ENCODE measurements at places on chromosomes 6 and 20.
A peak's percentile ranks its signal among the peaks of the same experiment; 100 is the strongest.

DNA sequence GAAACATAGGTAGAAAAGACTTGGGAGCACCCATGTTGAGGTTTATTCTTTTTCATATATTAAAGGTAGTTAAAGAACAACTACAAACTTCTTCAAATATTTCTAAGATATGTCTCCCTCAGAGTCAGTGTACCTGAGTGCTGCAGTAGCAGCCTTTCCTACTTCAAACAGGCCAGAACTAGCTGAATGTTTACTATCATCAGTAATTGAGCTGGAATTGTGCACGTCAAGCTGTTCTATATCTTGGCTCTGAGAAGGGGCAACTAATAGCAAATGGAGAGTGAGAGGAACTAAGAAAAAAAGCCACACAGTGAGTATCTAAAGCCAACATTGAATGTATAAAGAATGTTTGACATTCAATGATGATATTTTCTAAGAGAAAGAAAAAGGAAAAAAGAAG lies 21.7 kb downstream of the MTCL3 start:
- no peak for DNase-seq

- DNase-seq: no peak
Observed at GRCh38 chr6:33828764-33829731, 25.2 kb upstream of the MLN start.

DNA sequence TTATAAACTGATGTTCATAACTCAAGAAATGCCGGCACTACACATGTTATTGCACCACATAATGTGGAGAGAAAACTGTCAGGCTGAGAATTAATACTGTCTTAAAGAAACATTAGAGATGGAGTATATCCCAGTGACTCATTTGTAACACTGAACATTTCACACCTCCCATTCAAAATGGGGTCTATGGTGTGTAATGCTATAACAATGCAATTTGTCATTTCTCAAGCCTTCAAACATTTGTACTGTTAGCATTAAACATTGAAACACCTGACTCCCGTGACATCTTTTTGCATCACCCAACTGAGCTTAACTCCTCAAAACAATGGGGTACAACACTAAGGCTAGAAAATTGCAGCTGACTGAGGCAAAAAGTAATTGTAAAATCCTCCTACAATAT lies 151.7 kb downstream of the DST start:
- DNase-seq: no peak

- no peak for DNase-seq
Observed at GRCh38 chr6:122833021-122833491, 44.0 kb downstream of the SMPDL3A start.

DNA sequence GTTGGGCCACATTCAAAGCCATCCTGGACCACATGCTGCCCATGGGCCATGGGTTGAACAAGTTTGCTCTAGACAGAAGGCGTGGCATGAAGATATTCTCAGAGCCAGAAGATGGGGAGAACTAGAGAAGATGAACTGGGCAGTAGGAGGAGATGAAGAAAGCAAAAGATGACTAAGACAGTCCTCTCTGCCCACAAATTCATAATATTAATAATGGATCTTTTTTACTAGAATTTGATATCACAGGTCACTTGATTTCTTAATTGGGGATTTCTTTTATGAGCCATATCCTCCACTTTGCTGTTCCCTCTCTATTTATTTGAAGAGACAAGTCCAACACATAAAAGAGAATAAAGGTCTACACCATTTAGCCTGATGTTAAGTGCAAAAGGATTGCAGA lies 25.5 kb upstream of the EDN1 start:
- DNase-seq: no peak

GRCh38 chr6:112370946-112371345 lies 23.8 kb downstream of the RFPL4B start:
- DNase-seq: no peak

GRCh38 chr6:163667372-163668060 lies 253.0 kb downstream of the QKI start:
- DNase-seq: peak; percentile 73

DNA sequence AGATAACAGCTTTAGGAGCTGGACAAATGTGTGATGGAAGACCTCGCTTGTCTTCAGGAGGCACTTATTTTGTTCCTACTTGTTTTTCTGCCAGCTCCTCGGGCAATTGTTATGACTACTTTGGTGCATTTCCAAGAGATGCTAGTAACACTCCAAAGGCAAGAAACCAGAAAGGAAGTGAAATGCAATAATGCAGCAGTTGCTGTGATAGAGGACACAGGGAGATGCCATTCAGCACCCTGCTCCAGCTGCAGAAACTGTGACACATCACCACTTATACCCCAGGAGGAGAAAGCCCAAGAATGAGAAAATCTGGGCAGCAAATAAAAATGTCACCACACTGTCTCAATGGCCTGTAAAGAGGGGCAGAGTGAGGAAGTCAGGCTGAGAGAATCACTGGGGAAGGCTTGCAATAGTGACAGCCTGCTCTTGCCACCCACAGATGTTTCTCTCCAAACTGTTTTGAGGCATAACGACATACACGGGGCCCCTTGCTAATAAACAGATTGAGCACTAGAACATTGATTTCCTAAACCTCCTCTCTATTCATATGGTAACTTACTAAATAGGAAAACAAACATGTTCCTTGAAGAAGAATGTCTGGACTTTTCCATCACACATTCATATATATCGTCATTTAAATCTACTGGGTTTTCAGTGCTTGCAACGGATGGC lies 231.0 kb upstream of the PRND start:
- no peak for DNase-seq

DNA sequence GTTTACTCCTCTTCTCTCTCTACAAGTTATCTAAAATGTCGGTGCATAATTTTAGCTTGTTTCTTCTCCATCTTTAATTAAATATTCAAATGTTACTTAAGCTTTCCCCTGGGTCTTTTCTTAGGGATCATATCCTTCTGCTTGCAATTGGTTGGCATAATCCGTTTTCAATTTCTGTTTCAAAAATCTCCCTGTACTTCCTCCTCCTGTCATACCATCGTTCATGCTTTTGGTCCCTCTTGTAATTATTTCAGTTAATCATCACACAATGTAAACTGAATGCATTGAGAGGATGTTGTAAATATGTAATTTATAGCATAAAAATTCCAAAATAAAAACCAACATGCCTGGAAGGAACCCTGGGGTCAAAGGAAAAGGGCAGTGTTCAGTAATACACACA lies 189.2 kb upstream of the RAB32 start:
- DNase-seq: no peak

- DNase-seq: no peak
Observed at GRCh38 chr6:38503032-38503773, 136.5 kb downstream of the BTBD9 start.

DNA sequence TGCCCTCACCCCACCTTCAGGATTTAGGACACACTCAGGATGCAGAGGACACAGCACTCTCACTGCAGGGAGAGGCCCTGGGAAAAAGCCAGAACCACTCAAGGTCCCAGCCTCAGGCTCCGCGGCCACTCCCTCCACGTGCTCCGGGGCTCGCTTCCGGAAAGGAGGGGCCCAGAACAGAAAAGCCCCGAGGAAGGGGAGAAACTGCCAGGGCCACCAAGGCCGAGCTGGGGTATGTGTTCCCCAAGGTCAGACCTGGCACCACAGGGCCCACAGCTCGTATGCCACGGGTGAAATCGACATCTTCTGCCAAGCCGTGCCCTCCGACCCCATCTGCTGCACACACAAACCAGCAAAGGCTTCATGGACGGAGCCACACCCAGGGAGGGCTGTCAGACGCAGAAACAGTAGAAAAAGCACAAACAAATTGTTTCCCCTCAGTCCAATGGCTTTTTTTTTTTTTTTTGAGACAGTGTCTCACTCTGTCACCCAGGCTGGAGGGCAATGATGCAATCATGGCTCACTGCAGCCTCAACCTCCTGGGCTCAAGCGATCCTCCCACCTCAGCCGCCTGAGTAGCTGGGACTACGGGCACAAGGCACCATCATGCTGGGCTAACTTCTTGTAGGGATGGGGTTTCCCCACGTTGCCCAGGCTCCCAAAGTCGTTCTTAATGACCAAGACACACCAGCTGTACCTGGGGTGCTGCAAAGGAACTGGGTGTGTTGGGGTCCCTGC lies 33.4 kb downstream of the SLC2A4RG start:
- no peak for DNase-seq

DNA sequence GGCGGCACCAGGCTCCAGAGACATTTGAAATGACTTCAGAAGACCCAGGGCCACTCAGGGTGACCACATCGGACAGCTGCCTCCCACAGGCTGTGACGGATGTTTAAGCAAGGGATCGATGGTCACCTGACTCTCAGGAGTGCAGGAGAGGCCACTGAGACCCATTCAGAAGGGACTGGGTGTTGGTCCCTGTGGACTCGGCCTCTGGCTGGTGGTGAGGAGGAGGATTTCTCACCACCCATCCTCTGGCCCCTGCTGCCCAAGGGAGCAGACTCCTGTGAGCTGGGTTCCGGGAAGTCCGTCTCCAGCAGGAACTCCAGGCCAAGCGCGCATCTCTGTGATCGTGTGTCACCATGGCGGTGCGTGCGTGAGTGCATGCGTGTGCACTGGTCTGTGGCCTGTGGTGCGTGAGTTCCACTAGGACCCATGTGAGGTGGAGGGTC lies 25.5 kb downstream of the NPEPL1 start:
- DNase-seq: no peak

DNA sequence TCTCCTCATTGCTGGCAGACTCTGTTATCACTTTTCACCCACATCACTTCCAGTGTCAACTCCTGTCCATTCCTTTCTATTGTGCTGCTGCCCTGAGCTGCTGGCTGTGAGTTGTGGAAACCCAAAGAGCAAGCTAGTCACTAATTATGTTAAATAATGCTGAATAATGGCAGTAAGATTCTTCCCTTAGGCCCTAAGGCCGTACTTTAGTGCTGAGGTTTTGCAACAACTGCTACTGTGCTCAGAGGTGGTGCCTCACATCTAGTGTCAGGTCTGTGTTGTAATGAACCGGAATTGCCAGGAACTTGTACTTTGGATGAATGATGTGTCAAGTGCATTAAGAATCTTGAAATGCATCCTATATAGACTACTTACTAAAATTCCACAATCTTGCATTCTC lies 372.2 kb upstream of the RNF217 start:
- DNase-seq: no peak

DNA sequence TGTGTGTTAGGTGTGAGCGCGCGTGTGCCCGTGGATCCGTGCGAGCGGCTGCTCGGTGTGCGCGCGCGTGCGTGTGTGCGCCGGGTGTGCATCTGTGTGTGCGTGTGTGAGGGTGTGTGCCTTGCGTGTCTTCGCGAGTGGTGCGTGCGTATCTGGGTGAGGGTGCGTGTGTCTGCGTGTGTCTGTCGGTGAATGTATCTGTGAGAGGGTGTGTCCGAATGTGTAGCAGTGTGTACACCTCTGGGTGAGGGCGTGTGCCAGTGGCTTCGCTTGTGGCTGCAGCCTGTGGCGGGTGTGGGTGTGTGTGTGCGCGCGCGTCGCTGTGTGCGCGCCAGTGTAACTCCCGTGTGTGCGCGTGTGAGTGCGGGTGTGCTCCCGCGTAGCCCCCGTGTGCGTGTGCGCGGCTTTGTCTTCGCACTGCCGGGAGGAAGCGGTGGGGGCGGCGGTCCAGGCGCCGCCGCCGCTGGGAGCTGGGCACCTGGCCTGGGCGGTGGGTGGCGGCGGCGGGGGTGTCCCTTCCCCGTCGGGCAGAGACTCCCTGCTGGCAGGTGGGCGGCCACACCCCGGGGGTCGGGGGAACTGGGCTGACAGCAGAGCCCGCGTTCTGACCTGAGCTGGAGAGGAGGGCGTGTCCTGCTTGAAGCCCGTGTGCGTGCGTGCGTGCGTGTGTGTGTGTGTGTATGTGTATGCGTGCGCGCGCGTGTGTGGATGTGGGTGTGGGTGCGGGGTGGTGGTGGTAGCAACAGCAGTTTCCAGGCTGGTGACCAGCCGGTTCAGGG lies 61.3 kb upstream of the EPB41L1 start:
- DNase-seq: peak; percentile 77

DNA sequence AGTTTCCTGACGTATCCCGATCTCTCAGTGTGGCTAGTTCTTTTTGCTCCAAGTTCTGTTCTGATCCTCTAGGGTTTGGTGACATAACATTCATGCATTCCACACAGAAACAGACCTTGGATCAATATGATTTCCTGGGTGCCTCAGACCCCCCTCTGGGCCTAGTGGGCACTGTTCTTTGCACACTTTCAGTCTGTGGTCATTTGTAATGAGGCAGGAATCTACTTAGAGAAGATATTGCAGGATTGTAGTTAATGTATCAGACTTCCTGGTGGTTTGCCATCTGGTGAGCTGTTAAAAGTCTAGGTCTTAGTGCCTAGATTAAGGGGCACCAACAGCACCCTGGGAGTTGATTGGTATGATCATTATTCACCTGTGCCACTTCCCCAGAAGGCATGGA lies 7.5 kb downstream of the BEND6 start:
- no peak for DNase-seq

DNA sequence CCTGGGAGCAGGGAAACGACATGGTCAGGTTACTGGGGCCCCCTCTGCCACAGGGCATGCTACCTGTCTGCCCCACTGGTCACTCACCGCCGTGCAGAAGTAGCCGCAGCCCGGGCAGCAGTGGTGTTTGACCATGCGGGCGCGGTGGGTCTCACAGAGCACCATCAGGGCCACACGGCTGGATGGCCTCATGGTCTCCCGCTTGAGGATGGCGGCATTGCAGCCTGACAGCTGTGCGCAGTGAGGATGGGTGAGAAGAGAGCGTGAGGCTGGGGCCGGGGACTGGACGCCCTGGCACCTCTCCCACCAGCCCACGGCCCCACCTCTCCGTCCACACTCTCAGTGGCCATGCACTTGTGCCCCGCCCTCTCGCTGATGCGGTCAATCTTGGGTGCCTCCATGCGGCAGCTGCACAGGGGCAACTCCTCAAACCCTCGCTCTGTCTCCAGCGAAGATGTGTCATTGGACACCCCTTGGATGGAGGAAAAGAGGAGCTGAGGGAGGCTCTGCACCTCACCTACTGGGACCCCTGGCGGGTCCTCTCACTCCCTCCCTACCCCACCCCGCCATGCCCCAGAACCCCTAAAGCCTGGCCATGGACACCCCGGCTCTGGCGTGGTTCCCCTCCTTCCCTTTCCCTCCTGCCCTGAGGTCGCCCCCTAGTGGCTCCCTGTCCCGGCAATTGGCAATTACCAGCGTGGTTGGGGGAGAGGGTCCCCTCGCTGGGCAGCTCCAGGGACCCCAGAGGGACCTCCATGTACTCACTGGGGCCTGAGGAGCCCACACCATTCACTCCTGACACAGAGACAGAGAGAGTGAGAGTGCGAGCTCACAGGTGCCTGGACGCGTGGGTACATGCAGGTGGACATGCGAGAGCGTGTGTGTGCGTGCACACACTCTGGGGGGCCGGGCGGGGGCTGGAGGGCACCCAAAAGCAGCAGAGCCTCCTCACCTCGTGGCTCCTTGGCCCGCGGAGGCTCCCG lies 8.9 kb downstream of the EHMT2 start:
- DNase-seq: peak; percentile 72

GRCh38 chr20:51978070-51978501 lies 175.8 kb upstream of the SALL4 start:
- DNase-seq: no peak

GRCh38 chr6:130507666-130508028 lies 141.8 kb downstream of the TMEM200A start:
- no peak for DNase-seq

DNA sequence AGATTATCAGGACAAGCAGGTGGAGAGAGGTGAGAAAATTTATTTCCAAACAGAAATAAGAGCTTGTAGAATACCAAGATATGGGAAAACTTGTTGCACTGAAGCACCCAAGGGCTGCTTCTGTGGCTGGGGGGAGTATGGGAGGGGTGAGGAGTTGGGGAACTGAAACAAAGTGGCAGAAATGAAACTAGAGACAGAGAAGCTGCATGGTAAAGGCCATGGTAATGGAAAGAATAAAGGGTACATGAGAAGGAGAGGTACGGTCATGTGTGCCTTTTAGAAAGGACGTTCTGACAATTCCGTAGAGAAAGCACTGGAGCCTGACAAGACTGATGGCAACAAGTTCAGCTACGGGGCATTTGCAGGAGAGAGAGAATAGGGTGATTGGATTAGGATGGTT lies 51.6 kb upstream of the RIN2 start:
- DNase-seq: peak; percentile 60
